ENCODE measurements at places on chromosomes 11 and 22.
A peak's percentile ranks its signal among the peaks of the same experiment; 100 is the strongest.

- DNase-seq: no peak
Measured at GRCh38 chr22:26172389-26172990, 3.2 kb downstream of the SEZ6L start.

- no peak for DNase-seq
Measured at GRCh38 chr11:69167130-69167915, 11.6 kb downstream of the SMIM38 start.

- no peak for DNase-seq
Measured at GRCh38 chr11:358129-358800, 11.0 kb upstream of the B4GALNT4 start.

DNA sequence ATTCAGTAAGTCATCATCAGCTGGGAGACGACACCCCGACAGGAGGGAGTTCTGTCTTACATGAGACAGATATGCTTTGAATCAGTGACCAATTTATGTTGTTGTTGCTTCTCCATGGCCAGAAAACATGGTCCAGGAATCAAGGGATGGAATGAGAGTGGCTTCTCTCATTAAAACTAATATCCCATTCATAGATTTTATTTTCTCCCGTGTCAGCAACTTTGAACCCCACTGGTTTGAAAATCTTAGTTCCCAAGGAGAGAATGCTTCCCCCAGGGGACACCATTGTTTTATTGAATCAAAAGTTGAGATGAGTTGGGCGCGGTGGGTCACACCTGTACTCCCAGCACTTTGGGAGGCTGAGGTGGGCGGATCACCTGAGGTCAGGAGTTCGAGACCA, 42.8 kb downstream of the RPS6KA4 start:
- DNase-seq: no peak

- no peak for DNase-seq
Measured at GRCh38 chr11:28729339-28729738, 621.2 kb downstream of the METTL15 start.

GRCh38 chr11:34366522-34366921, 8.7 kb upstream of the ABTB2 start:
- peak; percentile 47 for DNase-seq

DNA sequence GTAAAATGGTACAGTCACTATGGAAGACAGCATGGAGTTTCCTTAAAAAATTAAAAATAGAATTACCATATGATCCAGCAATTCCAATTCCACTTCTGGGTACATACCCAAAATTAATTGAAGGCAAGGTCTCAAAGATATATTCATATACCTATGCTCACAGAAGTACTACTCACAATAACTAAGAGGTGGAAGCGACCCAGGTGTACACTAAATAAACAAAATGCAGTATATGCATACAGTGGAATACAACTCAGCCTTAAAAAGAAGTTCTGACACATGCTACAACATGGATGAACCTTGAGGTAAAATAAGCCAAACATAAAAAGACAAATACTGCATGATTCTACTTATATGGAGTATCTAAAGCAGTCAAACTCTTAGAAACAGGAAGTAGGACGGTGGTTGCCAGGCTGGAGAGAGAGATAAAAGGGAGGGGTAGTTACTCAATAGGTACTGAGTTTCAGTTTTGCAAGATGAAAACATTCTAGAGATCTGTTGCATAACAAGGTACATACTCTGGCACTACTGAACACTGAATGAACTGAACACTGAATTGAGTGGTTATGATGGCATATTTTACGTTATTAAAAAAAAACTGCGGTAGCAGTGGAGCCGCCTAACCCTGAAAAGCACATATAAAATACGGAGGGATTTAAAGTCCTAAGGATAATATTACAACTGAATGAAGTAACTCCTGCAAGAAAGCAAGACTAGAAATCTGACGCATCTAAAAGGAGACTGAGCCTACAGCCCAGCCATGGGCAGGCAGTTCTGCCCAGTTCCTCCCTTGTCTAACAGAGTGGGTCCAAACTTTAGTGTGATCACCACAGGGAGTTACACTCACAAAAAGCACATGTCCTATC, 12.8 kb downstream of the DGCR2 start:
- peak; percentile 88 for DNase-seq

All from HL-60 (cell line).